ENCODE measurements at places on chromosomes 16 and 17.

DNA sequence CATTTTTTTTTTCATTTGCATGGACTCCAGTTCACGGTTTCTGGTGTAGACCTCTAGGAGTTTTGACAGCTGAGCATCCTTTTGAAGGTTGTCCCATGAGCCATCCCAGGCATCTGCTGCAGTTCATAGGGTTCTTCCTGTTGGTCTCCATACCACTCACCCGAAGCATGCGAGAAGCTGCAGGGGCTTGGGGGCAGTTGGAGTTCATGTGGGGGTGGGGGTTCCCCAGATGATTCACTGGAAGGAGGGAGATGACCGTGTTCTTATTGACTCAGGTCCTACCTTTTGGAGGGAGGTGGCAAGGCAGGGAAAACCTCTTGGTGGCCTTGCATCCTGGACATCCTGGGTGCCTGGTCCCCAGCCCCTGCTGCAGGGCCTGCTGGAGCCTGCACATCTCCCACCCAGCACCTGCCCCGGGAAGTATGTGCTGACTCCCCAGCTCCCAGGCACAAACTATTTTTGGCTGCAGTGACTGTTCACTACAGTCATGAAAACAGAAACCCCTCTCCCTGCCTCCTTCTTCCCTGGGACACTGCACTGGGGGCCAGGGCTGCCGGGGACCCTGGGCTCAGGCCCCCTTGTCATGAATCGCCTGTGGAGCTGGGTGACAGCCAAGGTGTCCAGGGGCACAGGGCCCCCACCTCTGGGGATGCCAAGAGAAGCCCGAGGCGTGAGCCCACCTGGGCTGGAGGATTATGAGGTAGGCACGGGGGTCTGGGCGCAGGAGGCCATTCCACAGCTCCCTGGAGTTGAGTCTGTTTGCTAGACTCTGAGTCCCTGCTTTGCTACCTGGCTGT is 64.9 kb upstream of the LGALS9 start:
- H3K27me3 ChIP-seq: no peaks in the 10 kb centered on the region
- H3K4me3 ChIP-seq: no peak overlapping the region
- peaks cover 34% of the 10 kb centered on the region for H3K4me1 ChIP-seq
- H3K27ac ChIP-seq: no peak overlapping the region

DNA sequence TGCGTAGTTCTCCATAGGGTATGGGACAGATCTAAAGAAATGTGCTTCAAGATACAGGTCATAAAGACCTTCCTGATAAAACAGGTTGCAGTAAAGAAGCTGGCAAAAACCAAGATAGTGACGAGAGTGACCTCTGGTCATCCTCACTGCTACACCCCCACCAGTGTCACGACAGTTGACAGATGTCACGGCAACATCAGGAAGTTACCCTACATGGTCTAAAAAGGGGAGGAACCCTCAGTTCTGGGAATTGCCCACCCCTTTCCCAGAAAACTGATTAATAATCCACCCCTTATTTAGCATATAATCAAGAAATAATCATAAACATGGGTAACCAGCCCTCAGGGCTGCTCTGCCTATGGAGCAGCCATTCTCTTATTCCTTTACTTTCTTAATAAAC is 46.3 kb downstream of the CLEC19A start:
- H3K4me1 ChIP-seq: no peaks in the 10 kb centered on the region
- no peaks in the 10 kb centered on the region for H3K36me3 ChIP-seq
- H3K27me3 ChIP-seq: no peaks in the 10 kb centered on the region
- no peak overlapping the region for H3K4me3 ChIP-seq
- no peak for DNase-seq
- H3K27ac ChIP-seq: no peak overlapping the region

DNA sequence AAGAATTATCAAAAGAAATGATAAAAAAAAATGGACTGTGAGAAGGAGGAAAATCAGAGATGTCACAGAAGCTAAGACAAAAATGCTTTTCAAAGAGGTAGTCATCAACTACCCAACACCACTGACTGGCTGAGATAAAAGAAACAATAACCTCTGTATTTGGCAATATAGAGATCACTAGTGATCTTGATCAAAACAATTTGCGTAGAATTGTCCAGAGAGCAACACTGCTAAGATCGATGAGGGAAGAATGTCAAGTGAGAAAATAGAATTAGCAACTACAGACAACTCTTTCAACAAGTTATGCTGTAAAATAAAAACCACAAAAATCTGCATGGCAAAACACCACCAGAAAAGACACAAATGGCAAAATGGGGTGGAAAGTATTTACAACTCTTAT is 66.0 kb downstream of the BRIP1 start:
- DNase-seq: no peak
- H3K27me3 ChIP-seq: no peaks in the 10 kb centered on the region
- no peak overlapping the region for H3K4me3 ChIP-seq

DNA sequence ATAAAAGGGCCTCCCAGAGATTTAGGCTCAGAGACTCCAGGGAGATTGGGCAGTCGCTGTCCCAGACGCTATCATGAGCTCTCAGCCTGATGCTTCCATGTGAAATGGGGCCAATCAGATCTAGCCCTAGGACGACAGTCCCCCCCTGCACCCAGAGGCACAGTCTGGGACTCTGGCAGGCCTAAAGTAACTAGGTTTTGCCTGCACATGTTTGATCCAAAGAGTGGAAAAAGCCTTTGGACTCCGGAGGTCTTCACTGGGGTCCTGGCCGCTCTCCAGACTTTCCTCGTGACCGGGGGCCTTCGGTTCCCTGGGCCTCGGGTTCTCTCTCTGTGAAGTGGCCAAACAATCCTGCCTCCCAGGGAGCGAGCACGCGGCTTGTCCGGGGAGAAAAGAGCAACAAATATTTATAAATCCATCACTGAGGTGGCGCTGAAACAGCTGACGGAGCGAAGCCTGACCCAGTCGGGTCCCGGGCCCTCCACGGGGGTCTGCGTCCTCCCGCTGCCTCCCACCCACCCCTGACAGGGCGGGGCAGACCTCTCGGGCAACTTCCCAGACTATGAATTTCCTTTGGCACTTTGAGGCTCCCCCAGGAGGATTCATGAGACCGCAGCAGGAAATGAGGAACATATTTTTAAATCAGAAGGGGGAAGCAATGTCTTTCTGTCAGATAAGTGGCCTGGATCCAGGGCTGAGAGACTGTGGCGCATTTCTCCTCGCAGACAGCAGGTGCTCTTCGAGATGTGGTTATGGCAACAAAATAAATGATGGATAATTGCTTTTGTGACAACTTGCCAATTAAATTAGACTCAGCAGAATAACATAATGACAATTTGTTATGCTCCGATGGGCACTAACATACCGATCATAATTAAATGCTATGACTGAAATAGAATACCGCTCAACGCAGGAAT is 38.9 kb downstream of the MRPS23 start:
- DNase-seq: peak; percentile 24
- peaks cover 13% of the 10 kb centered on the region for H3K4me1 ChIP-seq
- peak overlapping the region; percentile 2 for H3K4me3 ChIP-seq
- no peaks in the 10 kb centered on the region for H3K27me3 ChIP-seq
- no peaks in the 10 kb centered on the region for H3K36me3 ChIP-seq

DNA sequence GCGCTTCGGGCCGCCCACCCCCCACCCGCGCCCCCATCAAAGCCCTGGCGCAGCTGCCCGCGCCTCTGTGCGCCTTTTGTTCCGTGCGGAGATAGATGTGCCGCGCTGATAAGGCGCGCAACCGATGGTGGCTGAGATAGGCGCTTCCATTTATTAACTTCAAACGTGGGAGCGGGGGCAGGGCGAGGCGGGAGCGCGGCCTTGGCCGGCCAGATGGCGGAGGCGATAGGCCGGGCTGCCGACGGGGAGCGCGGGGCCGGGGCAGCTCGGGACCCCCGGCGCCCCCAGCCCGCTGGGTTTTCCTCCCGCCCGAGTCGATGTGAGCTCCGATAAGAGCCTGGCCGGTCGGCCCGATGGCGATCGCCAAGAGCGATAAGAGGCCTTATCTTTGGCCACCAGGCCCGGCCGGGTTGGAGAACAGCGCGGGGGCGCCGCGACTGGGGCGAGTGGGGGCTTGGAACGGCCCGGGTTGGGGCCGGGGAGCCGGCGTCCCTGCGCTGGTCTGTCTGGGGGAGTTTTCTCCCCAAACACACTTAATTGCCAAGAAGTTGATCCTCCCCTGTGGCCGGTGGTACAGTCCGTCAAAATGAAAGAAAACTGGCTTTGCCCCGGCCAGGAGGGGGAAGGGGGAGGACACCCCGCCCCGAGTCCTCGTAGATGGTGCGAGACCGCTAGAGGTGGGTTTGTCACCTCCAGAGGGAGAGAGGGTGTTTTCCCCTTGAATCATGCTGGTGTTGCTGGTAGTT is 2.7 kb downstream of the ZFPM1 start:
- peaks cover 25% of the 10 kb centered on the region for H3K4me1 ChIP-seq
- H3K27ac ChIP-seq: peak overlapping the region; percentile 76
- no peak for DNase-seq
- H3K4me3 ChIP-seq: peak overlapping the region; percentile 63

- no peak overlapping the region for H3K4me3 ChIP-seq
- DNase-seq: no peak
- H3K36me3 ChIP-seq: no peaks in the 10 kb centered on the region
- H3K27ac ChIP-seq: no peak overlapping the region
These were observed 33.8 kb upstream of the CMIP start for GRCh38 chr16:81410643-81411293.

DNA sequence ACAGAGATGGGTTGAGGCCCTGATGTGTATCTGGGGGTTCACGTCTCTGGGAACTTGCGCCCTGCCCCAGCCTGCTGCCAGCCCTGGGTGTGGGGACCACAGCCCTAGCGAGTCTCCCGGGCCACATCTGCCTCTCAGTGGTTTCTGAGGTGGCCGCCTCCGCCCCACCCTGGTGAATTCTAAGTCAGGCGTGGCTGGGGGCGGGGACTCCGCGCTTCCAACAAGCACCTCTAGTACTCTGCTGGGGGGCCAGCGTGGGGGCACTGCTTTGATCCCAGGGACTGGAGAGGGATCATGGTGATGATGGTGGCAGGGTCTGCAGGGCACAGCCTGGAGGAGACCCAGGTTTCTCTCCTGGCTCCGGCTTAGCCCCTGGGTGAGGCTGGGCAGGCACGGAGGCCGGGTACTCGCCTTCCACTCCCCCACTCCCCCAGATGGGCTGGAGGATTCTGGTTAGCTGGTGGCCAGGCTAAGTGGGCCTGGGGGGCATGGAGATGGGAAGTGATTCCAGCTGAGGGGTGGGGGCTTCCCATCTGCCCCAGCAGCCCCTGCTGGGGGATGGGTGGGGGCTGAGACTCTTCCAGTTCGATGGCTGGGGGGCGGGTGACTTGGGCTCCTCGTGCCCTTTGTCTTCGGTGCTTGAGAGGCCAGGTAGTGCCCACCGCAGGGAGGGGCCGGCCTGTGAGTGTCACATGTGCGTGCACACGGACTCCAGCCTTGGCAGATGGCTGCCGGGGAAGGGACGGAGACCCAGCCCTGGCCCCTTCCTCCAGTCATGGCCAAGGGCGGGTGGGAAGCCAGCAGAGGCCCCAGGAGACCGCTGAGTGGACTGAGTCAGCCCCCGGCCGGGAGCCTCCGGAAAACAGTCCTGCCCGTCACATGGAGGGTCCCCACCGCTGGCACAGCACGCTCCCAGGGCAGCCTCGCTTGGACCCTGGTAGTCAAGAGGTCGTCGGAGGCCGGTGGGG is 3.9 kb downstream of the GLIS2 start:
- no peaks in the 10 kb centered on the region for H3K27me3 ChIP-seq
- peak overlapping the region; percentile 91 for H3K27ac ChIP-seq
- no peaks in the 10 kb centered on the region for H3K36me3 ChIP-seq
- H3K4me3 ChIP-seq: no peak overlapping the region

DNA sequence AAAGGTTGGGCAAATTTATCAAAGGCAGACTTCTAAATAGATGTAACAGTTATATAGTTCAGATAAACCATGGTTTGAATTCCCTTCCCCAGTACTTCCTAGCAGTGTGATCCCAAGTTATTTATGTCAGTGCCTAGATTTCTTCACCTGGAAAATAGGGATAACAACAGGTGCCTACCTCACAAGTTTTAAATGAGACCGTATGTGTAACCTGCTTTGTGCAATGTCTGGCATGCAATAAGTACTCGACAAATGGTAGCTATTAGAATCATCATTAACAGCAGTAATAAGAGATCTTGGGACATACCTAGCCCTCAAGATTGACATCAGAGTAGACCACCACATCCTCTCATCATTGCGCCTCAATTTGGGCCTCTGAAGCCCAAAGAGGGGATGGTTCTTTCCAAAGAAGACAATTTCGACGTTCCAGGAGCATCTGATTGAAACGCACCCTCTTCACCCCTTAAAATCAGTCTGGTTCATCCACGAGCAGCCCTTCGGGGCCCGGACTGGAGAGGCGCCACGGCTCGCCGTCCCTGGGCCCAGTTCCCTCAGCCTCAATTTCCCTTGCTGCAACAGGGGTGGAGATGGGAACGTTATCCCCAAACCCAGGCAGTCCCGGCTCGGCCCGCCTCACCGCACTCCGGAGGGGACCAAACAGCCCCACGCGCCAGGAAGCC is 541 bp downstream of the ACACA start:
- peak overlapping the region; percentile 84 for H3K27ac ChIP-seq
- H3K4me3 ChIP-seq: peak overlapping the region; percentile 70
- no peaks in the 10 kb centered on the region for H3K36me3 ChIP-seq
- H3K4me1 ChIP-seq: no peaks in the 10 kb centered on the region

GRCh38 chr17:50631195-50631907 is 3.3 kb upstream of the ABCC3 start:
- no peak overlapping the region for H3K4me3 ChIP-seq
- H3K27me3 ChIP-seq: peaks cover 83% of the 10 kb centered on the region
- no peak for DNase-seq
- H3K4me1 ChIP-seq: no peaks in the 10 kb centered on the region

GRCh38 chr16:86509759-86510464 is 415 bp upstream of the FOXF1 start:
- no peak for DNase-seq
- H3K27ac ChIP-seq: peak overlapping the region; percentile 75
- peak overlapping the region; percentile 57 for H3K4me3 ChIP-seq
- H3K36me3 ChIP-seq: no peaks in the 10 kb centered on the region
- H3K27me3 ChIP-seq: peaks cover 10% of the 10 kb centered on the region
- H3K4me1 ChIP-seq: no peaks in the 10 kb centered on the region

DNA sequence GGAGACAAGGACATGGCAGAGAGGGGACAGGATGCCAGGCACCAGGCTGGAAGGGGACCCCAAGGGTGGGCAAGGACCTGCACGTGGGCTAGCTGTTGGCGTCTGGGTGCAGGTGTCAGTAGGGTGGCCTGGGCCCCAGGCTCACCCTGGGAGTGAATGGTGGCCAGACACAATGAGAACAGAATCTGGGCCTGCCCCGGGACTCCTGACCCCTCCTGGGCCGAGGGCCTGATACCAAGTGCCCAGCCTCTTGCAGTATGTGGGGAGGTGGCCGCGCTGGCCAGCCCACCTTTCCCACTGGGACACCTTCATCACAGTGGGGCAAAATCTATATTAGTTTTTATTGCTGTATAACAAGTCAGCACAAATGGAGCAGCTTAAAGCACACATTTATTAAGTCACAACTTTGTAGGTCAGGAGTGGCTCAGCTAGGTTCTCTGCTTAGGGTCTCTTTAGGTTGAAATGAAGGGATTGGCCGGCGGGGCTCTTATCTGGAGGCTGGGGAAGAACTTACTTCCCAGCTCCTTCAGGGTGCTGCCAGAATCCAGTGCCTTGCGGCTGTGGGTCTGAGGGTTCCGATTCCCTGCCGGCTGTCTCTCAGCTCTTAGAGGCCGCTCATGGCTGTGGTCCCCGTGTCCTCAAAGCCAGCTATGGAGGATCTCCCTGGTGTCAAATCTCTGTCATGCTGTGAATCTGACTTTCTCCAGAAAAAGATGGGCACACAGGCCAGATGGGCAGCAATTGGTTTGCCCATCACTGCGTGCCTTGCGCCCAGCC is 3.6 kb downstream of the PRSS33 start:
- H3K4me1 ChIP-seq: peaks cover 26% of the 10 kb centered on the region
- no peaks in the 10 kb centered on the region for H3K36me3 ChIP-seq
- no peak overlapping the region for H3K27ac ChIP-seq
- no peaks in the 10 kb centered on the region for H3K27me3 ChIP-seq
- DNase-seq: no peak
- H3K4me3 ChIP-seq: no peak overlapping the region

Measured in tibial nerve (tissue), 4 donors.